Stimulated activated CD8-positive, alpha-beta memory T cell treated with anti-CD3 and anti-CD28 coated beads, Interleukin-12 subunit alpha, Interleukin-12 subunit beta, amount 100 ng/mL, for 1 hour (primary cell): ENCODE measurements at places on chromosomes 11 and 22.

DNA sequence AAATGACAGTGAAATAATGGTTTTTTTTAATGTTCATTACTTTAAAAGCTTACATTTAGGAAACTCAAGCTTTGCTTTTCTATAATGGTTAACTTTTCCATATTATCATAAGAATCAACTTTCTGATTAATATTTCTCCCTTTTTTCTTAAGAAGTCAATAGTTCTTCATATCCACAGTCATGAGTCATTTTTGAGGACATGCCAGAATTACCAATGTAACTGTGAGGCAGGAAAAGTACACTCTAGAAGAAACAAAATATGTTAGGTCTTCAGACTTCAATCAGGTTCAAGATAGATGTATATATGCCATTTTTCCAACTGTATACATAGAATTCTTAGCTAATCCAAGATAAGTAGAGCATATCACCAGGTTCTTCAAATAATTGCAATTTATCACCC is 10.9 kb downstream of the MS4A6A start:
- DNase-seq, result no peak

DNA sequence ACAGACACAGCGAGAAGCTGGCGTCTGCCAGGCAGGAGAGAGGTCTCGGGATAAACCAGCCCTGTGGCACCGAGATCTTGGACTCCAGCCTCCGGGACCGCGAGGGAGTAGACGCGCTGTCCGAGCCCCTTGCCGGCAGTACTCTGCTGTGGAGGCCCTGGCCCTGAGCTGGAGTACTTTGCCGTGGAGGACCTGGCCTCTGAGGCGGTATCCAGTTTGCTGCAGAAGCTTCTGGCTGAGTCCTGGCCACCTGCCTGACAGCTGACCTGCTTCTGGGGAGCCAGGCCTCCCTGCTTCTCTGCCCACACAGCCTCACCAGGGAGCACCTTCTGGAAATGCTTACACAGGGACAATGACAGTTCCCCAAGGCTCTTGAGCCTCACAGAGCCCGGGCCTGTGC is 31.6 kb upstream of the CARS1 start:
- DNase-seq, result no peak

DNA sequence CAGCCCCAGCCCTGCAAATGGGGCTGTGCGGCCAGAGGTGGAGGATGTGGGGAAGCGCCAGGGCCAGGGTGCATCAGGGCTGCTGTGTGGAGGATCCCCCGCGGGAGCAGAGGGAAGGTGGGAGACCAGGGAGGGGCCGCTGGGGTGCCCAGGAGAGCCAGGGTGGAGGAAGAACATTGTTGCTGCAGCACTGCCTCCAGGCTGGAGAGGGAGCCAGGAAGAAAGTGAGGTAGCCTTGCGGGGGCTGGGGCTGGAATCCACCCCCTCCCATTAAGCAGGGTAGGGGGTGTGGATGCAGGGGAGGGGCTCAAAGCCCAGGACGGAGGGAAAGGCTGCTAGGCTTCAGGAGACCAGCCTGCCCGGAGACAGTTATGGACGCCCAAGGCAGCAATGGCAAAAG is 15.0 kb downstream of the CABP7 start:
- no peak for DNase-seq

DNA sequence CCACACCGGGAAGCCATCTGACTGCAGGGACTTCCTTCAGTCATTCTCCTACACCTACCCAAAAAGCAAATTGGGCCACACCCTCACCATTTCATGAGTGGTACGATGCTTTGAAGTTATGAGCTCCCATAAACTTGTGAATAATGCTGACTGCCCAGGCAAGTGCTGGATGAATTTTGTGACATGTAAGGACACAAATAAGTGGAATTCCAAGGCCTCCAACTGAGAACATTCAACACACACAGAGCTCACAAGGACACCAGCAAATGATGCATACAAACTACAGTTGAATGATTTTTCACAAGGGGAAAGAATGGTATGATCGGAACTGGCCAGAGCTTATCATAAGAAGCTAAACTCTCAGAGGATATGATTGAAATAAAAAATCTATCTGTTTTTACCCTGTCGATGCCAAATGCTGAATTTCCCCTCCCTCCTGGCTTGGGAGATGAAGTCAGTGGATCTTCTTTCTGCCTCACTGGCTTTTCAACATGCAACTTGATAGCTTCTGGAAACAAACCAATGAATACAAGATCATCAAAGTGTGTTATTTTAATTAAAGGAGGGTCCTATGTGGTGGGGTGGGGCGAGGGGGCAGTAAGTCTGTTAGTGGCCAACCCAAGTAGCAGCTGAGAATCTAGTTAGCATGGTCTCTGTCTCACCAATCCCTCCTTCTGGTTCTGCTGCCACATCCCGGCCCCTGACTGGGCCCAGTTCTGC is 123.8 kb downstream of the WT1 start:
- no peak for DNase-seq

- no peak for DNase-seq
Observed at GRCh38 chr11:46161201-46161600, 39.9 kb upstream of the PHF21A start.
